Central memory CD4-positive, alpha-beta T cell (primary cell): ENCODE measurements at places on chromosomes 7 and 10.

DNA sequence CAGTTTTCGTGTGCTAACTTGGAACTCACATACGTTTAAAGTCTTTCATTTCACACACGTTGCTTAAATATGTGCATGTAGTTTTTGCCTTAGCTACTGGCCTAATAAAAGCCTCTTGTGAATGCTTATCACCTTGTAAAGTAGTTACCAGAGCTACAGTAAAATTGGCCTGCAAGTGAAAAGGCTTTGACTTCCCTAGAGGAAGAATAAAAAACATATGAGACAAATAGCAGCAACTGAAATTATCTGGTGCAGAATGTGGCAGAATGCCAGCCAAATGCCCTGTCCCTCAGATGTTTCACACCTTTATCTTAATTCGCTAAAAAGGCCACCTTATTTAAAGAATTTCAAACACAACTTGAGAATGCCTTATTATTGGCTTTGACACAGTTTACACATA is 28.1 kb upstream of the RPA3 start:
- no peak for DNase-seq

DNA sequence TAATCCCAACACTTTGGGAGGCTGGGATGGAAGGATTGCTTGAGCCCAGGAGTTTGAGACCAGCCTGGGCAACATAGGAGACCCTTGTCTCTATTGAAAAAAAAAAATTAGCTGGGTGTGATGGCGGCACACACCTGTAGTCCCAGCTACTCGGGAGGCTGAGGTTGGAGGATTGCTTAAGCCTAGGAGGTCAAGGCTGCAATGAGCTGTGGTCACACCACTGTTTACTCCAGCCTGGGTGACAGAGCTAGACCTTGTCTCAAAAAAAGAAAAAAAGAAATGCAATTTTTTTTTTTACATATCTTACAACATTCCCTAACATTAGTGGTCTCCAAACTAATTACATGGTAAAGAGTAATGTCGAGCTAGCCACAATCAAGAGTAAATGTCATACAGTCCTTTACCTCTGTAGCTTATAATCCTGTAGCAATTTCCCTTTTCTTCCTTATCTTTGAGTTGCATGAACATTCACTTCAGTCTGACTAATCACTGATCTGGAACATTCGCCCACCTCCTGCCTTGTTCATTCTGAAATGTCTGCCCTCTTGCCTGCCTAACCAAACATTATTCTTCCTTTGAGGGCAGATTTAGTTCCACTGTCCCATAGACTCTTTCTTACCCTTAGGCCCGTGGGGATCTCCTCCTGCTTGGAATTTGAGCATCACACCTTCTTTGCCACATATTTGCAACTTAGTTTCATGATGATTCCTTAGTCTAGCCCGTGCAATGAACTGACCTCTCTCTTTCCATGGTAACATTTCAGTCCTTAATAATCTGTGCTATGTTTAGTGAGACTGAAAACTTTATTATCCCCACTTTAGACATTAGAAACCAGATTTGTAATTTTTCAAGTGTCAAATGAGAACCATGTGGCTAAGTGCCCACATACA is 4.8 kb upstream of the VCL start:
- DNase-seq = no peak

DNA sequence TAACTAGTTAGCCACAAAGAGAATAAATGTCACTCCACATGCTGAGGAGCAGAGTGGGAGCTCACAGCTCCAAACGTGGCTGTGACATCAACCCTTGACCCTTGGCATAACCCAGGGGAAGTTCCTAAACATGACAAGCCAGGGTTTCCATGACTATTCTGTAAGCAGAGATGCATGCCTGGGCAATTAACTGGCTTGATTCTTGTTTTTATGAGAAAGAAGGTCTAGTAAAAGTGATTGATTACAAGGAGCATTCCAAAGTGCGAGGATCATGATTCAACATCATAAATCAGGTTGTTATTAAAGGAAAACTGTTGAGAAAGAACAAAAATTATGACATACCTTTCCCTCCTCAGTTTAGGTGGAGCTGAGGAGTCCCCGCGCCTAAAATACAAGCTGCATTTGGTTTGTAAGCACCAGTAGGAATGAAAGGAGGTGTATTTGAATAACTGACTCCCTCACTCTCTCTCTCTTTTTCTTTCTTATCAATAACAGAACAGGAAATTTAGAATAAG is 108.4 kb downstream of the SFMBT2 start:
- no peak for DNase-seq

DNA sequence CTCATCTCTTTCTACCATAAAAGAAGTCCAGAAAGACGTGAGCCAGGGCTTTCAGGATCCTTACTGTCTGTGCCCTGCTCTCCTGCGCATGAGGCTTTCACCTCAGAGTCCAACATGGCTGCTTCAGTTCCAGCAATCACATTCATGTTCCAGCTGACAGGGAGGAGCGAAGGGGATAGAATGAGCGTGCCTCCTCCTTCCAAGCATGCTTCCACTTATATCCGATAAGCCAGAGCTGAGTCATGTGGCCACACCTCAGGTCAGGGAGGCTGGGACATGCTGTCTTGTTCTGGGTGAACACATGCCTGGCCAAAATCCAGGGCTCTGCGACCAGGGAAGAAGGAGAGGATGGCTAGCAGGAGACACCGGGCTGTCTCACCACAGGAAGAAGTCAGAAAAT is 248.2 kb downstream of the SKAP2 start:
- no peak for DNase-seq

GRCh38 chr10:5616836-5617235 is 49.6 kb downstream of the ASB13 start:
- DNase-seq = no peak

DNA sequence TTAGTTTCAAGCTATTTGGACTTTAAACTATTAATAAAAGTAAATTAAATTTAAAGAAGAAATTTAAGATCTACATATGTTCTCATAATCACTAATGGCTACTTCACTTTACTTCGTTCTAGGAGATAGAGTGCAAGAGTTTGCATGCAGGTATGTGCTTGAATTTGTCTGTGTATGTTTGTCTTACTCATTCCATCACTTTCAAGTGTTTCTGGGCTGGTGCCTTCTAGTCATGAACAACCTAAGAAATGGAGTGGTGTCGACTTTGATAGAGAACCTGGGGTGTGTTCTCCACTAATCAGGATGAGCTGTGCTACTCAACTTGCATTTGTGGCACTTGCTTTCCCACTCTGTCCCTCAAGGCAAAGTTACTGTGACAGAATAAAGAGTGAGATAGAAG is 169.9 kb downstream of the KCND2 start:
- DNase-seq = no peak

GRCh38 chr10:65798133-65798532 is 1127.7 kb upstream of the LRRTM3 start:
- DNase-seq = no peak

DNA sequence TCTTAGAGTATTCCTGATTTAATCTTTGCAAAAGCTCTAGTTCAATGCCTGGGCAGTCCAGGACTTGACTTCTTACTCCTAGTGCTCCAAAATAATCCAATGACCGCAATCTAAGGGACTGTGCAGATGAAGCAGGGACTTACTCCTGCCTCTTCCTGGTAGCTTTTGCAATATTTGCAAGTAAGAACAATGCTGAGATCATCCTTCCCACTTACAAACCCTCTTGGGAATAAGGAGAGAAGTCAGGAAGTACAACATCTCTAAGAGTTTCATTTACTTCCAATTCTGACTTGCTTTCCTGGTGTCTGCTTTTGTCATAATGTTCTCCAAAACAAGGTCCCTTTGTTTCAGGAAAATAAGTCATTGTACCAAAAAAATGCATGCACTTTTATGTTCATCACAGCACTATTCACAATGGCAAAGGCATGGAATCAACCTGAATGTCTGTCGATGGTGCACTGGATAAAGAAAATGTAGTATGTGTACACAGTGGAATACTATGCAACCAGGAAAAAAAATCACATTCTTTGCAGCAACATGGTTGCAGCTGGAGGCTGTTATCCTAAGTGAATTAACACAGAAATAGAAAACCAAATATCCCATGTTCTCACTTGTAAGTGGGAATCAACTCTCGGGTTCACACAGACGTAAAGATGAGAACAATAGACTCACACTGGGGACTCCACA is 7.1 kb upstream of the KCNMA1 start:
- no peak for DNase-seq

- no peak for DNase-seq
Measured at GRCh38 chr10:43471935-43472720, 35.2 kb downstream of the ZNF487 start.

GRCh38 chr10:91593834-91594233 is 39.0 kb downstream of the PPP1R3C start:
- DNase-seq = no peak

- DNase-seq = no peak
Measured at GRCh38 chr7:80631421-80631820, 7.0 kb upstream of the CD36 start.

GRCh38 chr10:63264617-63265221 is 131.6 kb downstream of the NRBF2 start:
- DNase-seq = no peak

DNA sequence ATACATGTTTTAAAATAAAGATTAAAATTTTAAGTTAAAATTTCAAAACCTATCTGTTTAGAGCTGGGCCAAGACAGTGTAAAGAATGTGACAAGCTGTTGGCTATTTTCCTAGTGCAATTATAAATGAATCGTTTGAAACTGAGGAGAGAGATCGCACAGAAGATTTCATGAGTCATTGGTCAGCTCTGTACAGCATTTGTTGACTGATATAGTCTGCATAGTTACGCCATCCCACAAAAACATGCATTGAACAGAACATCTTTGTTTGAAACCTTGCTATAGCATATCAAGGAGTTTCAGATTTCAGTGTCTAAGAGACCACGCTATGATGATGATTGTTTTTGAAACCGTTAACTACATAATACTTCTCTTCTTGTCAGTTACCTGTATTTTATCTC is 1.3 kb upstream of the C10orf67 start:
- no peak for DNase-seq

- no peak for DNase-seq
Measured at GRCh38 chr7:92671505-92672169, 81.4 kb upstream of the FAM133B start.

- no peak for DNase-seq
Measured at GRCh38 chr7:81719865-81720264, 50.0 kb downstream of the HGF start.
